NCI-H2029 (cell line): ENCODE measurements at places on chromosomes 12 and 14.

- DNase-seq = no peak
Observed at GRCh38 chr14:67934087-67934486, 114.5 kb downstream of the RAD51B start.

- DNase-seq = no peak
Observed at GRCh38 chr12:105157606-105158005, 50.1 kb downstream of the WASHC4 start.

GRCh38 chr12:84891106-84891838 lies 21.3 kb downstream of the SLC6A15 start:
- DNase-seq = no peak

DNA sequence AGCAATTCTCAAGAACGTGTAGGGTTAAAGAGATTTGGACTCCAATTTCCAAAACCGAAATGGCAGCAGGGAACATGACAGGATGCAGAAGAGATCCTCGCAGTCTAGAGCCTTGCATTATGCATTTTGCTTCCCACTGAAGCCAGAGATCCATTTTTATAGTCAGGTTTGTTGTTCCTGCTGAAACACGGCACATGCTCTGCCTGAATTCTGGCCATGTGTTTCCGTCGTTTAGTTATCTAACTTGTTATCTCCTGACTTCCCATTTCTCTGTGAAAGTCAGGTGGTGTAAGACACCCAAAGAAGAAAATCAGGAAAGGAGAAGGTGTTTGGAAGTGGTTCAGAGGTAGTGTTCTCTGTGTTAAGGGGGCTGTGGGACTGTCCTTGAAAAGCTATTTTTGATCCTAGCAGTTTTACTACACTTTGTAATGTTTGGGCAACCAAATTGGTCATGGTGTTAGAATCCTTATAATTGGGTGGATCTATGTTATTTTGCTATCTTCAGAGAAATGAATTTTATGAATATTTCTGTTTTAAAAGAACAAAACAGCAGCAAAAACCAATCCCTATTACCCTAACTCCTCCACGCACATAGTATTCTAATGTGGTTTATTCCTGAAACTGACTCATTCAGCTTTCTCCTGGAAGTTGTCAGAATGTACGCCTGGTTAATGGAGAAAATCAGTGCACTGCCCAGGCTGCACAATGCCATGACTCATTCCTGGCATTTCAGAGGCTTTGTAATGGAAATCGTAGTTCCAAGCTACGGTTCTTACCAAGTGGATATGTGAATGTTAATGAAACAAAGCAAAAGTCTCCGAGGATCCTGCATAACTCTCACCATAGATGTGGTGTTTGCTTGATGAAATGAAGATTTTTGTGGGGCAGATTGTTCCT lies 110.1 kb downstream of the SAMD4A start:
- no peak for DNase-seq

GRCh38 chr12:3362737-3363136 lies 128.3 kb upstream of the PRMT8 start:
- DNase-seq = peak; percentile 98

DNA sequence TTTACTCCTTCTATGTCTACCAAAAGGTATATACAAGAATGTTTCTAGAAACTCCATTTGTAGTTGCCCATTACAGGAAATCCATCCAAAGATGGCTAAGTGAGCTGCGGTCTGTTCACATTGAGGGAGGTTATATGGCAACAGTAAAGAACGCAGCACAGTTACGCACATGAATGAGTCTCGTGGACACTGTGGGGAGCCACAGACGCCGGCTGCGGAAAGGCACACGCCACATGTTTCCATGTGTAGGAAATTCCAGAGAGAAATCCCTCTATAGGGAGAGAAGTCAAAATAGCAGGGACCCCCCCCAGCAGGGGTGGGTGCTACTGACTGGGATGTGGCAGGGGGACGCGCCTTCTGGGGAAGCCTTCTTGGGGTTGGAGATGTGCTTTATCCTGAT lies 139.0 kb upstream of the NCOR2 start:
- no peak for DNase-seq

DNA sequence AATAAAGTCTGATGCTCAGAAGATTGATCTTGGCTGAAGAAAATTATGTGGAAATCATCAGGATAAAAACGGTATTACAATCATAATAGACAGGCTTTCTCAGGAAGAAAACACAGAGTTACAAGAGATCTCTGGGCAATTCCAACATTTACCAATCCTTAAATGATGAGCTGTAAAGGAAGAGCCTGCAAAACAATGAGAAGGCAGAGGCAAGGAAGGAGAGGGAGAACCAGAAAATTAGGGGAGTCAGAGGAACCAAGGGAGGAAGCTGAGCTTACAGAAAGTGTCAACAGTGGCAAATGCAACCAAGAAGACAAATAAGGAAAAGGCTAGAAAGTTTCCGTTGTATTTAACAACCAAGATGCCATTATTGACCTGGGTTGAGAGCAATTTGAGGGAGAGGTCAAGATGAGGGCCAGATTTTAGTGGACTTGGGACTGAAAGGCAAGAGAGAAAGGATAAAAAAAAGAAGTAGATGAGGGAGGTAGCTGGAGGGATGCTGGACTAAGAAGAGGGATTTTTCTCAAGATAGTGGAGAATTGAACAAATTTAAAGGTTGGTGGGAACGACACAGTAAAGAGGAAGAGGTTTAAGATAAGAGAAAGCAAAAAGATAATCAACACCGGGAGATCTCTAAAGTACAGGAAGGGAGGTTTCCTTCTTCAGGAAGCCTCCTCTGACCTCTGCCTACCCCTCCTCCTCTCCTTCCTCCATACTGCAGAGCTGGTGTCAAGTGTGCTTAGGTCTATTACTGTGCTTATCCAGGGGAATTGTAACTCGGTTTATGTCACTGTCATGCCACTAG lies 116.9 kb downstream of the DUSP6 start:
- DNase-seq = no peak

DNA sequence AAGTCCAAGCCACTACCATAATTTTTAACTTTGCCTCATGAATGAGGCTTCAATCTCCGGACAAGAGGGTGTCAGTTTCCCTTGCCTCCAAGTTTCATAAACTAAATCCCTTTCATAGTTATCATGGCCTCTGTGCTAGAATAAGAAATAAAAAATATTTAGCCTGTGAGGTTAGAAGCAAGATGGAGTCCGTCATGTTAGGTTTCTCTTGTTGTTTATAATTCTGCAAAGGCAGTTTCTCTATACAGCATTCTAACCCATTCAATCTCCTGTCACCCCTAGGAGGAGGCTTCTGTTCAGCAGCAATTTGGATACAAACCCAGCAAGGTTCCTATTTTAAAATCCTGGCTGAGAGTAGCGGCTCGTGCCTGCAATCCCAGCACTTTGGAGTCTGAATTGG lies 15.8 kb upstream of the RAN start:
- no peak for DNase-seq

GRCh38 chr12:123118497-123118896 lies 32.4 kb downstream of the PITPNM2 start:
- peak; percentile 64 for DNase-seq

- DNase-seq = no peak
Observed at GRCh38 chr14:105053996-105054395, 11.2 kb downstream of the GPR132 start.

DNA sequence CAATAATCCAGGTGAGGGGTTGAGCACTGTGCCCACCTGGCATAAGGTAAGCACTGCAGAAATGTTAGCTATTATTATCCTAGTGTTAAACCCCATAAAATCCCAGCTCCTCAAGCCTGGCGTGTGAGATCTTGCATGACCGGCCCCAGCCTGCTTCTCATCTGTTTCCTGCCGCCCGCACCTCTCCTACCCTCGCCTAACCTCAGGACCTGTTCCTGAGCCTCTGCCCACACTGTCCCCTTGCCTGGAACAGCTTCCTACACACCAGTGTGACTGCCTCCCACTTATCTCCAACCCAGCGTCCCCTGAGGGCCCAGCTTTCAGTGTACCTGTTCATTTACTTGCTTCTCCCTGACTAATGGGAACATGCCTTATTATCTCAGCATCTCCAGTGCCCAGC lies 24.7 kb downstream of the ISCA2 start:
- peak; percentile 26 for DNase-seq

DNA sequence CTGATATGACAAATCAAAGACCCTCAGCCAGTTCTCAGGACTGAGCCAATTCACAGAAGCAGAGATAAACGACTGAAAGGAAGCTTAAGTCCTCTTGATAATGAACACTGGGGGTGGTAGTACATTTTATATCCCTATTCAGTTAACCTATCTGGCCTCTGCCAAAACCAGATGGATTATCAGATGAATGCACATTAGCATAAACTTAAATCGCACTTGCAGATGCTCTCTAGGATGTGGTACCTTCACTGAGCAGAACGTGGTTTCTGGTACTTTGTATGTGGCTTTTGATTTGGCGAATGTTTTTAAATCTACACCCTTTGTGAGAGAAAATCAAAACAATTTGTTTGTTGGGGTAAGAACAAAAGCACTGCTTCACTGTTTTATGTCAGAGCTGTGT lies 21.1 kb upstream of the TAS2R14 start:
- DNase-seq = no peak

GRCh38 chr12:76075448-76075847 lies 9.0 kb downstream of the NAP1L1 start:
- no peak for DNase-seq

- DNase-seq = no peak
Observed at GRCh38 chr14:32594766-32595165, 265.7 kb downstream of the AKAP6 start.

DNA sequence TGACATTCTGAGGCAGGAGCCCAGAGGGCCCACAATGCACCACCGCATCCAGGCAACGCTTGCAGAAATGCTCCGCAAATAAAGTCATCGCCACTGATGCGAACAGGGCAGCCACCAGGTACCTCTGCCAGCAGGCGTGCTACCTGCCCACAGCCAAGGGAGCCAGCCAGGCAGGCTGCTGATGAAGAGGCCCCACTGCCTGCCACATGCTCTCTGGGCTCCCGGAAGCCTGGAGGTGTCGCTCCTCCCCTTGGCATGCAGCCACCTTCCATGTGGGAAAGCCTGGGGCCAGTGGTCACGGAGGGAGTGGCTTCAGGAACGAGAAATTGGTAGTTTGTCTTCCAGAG lies 14.7 kb downstream of the GPR132 start:
- DNase-seq = peak; percentile 40

- no peak for DNase-seq
Observed at GRCh38 chr14:103280278-103280928, 53.6 kb upstream of the EIF5 start.

- DNase-seq = no peak
Observed at GRCh38 chr12:51449580-51450246, 25.1 kb downstream of the SLC4A8 start.
